NCI-H1417 (cell line): ENCODE measurements at places on chromosomes 2 and 18.
A peak's percentile ranks its signal among the peaks of the same experiment; 100 is the strongest.

DNA sequence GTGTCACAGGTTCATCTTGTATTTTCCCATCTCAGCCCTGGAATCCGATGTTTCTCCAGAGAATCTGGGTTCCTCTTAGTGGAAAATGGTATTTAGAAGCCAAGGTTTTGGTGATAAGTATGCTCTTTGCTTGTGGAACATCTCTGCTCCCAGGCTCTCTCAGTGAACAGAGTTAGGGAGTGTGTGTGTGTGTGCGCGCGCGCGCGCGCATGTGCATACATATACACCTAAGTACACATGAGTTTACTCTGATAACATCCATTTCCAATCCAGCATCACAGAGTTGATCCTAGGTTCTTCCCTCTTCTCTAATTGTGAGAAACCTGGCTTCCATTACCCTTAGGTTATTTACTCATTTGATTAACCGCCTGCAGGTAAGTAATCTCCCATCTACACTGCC is 41.7 kb downstream of the ABCG8 start:
- no peak for DNase-seq

GRCh38 chr2:8495189-8495989 is 186.5 kb upstream of the ID2 start:
- DNase-seq, result peak; percentile 10

- no peak for DNase-seq
Measured at GRCh38 chr18:50859793-50860555, 18.9 kb upstream of the ME2 start.

DNA sequence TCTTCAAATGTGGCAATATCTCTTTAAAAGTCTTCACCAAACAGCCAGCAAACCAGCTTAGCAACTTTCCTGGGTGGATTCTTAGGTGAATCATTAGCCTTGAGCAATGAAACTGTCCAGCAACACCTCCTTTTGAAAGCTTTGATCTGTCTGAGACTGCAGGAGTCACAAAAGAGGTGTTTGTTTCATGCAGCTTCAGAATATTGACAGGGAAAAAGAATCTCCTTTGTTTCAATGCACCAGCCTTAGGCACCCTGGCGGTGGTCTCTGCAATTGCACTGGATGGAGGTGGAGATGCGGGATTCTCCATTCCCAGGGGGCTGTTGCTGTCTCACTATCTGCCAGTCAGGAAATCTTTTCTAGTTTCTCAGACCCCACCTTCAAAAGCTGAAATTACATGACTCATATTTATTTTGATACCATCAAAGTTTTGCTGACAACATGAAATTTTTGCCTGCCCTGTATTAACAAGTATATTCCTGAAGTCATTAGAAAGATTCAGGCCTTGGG is 76.0 kb upstream of the DSG1 start:
- no peak for DNase-seq

- no peak for DNase-seq
Measured at GRCh38 chr18:40469316-40469715, 1485.7 kb upstream of the PIK3C3 start.

- DNase-seq, result no peak
Measured at GRCh38 chr2:112597537-112598322, 13.3 kb downstream of the CHCHD5 start.

GRCh38 chr2:96205888-96206287 is 2.7 kb downstream of the STARD7 start:
- DNase-seq, result no peak

GRCh38 chr2:217383620-217384019 is 523.8 kb upstream of the TNP1 start:
- DNase-seq, result no peak

- no peak for DNase-seq
Measured at GRCh38 chr2:149167941-149168340, 129.4 kb downstream of the LYPD6B start.

- no peak for DNase-seq
Measured at GRCh38 chr2:73594251-73594650, 48.0 kb downstream of the NAT8 start.

DNA sequence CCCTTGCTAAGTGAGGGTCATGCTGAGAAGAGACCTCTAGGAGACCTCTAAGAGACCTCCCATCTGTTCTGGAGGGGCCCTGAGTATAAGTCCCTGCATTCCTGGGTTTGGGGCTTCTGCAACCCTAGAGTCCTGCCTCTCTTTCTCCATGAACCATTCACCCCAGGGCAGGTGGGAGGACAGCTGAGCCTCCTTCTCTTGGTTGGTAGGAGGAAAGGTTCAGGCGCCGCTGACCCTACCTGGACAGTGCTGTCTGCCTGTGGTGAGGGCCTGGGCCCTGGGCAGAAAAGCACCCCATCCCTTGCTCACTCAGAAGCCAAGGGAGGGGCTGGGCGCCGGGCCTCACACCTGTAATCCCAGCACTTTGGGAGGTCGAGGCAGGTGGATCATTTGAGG is 604 bp upstream of the VIL1 start:
- DNase-seq, result no peak

DNA sequence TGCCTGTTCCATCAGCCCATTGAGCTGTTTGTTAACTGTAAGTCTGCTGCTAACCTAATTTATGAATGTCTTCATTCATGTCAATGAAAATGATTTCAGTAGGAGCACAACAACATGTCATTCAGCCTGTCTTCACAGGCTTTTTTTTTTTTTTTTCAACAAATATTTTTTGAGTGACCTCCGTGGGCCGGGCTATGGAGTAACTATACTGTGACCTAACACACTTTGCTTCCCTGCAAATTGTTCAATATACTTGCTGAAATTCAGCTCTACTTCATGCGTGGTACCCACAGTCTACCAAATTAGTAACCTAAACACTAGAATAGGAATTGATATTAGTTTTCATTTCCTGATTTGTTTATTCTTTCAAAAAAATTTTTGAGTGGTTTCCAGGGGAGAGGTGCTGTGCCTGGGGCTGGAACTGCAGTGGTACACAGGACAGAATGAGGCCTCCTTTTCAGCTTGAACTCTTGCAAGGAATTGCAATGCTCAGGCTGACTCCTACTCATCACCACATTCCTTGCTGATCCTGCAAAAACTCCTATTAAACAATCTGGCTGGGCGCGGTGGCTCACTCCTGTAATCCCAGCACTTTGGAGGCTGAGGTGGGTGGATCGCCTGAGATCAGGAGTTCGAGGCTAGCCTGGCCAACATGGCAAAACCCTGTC is 87.1 kb downstream of the CDH20 start:
- no peak for DNase-seq

GRCh38 chr2:95300450-95300849 is 3.3 kb downstream of the KCNIP3 start:
- peak; percentile 87 for DNase-seq

DNA sequence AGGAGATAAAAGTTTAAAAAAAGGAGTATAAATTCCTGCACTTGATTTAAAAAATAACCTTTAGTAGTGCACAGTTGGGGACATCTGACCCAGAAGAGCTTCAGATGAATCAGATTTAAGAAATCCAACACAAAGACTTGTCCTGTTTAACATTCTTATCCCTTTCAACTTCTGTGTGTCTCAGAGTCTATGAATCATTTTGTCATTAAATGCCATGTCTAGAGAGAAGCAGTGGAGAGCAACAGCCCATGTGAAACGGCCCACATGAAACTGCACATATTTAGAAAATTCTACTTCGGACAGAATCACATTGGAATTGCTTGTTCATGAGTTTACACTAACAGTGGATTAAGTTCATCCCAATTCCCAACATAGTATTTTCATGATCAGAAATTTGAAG is 278.6 kb downstream of the SLC8A1 start:
- no peak for DNase-seq

DNA sequence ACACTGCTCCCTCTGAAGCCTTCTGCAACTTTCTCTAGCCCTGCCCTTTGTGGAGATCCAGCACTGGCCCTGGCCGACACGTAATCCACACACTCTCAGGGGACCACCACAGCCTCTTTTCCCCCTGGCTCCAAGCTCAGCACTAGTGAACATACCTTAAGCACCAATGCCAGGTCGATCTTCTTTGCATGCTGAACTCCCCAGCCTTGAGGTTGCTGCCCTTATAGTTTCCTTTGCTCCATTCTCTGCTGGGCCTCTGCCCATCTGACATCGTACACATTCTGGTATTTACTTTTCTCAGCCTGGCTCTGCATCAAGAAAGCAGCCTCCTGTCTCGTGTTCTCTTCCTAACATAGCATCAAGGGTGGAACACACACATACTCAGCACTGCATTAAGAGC is 361.5 kb downstream of the LPIN1 start:
- no peak for DNase-seq

GRCh38 chr2:99729104-99730025 is 239.5 kb upstream of the REV1 start:
- DNase-seq, result no peak

DNA sequence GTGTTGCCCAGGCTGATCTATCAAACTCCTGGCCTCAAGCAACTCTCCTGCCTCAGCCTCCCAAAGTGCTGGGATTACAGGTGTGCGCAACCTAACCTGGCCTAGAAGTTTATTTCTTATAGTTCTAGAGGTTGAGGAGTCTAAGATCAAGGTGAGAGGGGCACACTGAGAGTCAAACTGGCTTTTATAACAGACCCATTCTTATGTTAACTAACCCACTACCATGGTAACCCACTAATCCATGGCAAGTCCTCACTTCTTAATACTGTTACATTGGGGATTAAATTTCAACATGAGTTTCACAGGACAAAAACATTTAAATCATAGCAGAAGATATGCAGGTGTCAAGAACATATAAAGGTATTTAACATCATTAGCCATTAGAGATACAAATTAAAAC is 50.6 kb downstream of the MDH1 start:
- no peak for DNase-seq

- DNase-seq, result no peak
Measured at GRCh38 chr2:172458561-172459124, 31.3 kb downstream of the ITGA6 start.

DNA sequence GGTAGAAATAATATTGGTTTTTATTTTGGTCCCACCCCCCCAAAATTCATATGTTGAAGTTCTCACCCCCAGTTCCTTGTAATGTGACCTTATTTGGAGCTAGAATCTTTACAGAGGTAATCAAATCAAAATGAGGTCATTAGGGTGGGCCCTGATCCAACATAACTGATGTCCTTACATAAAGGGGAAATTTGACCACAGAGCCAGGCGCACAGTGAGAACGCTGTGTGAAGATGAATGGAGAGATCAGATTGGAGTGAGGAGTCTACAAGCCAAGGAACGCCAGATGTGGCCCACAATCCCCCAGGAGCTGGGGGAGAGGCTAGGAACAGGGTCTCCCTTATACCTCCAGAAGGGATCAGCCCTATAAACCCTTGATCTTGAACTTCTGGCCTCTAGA is 31.6 kb upstream of the TRIB2 start:
- no peak for DNase-seq

DNA sequence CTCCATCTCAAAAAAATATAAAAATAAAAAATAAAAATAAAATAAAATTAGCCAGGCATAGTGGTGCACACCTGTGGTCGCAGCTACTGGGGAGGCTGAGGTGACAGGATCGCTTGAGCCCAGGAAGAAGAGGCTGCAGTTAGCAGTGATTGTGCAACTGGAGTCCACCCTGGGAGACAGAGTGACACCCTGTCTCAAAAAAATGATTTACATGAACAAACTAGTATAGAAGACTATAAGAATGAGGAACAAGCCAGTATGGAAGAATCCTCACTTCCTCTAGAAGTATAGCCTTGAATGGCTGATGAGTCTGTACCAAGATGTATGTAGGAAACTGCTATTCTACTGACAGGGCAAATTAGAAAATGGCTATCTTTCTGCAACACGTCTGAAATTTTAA is 10.9 kb downstream of the YES1 start:
- no peak for DNase-seq

- no peak for DNase-seq
Measured at GRCh38 chr2:5845798-5846330, 153.7 kb downstream of the SOX11 start.

GRCh38 chr2:190069936-190070696 is 7.6 kb upstream of the MSTN start:
- DNase-seq, result peak; percentile 30

DNA sequence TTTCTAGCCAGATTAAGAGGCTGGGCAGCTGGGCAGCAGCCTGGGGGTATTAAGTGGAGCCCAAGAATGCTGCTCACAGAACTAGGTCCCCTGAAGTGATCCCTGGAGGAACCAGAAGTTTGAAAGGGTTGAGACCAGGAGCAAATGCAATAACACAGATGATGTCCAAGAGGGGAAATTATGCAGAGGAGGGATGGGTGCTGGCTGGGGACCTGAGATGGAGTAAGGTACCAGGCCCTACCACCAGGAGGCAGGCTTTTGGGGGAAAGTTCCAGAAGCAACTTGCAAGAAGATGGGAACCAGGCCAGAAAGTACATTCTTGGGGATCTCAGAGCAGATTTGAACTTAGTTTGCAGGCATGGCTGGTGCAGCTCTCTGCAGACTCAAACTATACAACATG is 175.1 kb downstream of the NCK2 start:
- no peak for DNase-seq

GRCh38 chr2:75632813-75633212 is 13.8 kb upstream of the MRPL19 start:
- DNase-seq, result no peak

DNA sequence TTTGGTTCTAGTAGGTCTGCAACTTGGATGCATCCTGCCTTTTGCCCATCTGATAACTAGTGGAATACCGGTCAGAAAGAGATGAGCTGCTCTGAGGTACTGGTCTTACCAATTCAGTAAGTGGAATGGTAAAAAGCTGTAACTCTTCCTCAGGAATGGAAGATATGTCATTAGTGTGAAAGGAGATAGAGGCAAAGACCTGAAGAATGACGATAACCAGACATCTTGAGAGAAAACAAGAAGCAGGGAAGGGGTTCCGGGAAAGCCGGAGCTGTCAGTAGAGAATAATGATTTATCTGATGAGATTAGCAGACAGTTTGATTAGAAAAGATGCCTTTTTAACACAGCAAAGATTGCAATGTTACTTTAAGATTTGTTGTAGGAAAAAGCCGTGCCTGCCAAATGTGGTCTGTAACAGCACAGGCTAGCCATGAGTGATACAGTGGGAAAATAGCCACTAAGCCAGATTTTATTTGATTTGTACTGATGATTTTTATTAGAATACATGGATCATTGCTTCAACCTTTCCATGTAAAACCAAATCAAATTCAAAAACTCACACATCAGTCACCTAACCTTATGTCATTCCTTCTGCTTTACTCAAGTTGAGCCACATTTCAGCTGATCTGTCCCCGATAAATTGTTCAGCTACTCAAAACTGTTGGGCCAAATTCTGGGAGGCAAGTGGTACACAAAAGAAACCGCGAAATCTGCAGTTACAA is 110.0 kb downstream of the TCF4 start:
- DNase-seq, result no peak

- DNase-seq, result no peak
Measured at GRCh38 chr2:199838399-199838798, 12.6 kb downstream of the FTCDNL1 start.

- no peak for DNase-seq
Measured at GRCh38 chr2:19888831-19889230, 13.0 kb downstream of the TTC32 start.

GRCh38 chr2:47833516-47833968 is 50.6 kb downstream of the MSH6 start:
- no peak for DNase-seq
